ENCODE measurements at places on chromosomes 2 and 18. TPM values are rescaled to one million over a fixed set of nuclear protein-coding genes. Genes with fewer than 3 reads are reported as not detected.

Gene ABHD3
- 21.4 TPM for total RNA-seq

Gene INHBB
- 22.9 TPM for total RNA-seq

Gene PROM2
- 0.19 TPM for total RNA-seq

Gene HIBCH
- total RNA-seq: 14.8 TPM

Gene SNORC
- total RNA-seq: 14.4 TPM

Gene WDFY1
- total RNA-seq: 40.7 TPM

Gene ANKMY1
- 9.7 TPM for total RNA-seq

Gene ACKR3
- 9.4 TPM for total RNA-seq

Gene KLHL14
- total RNA-seq: not detected

Gene IFT172
- 8.0 TPM for total RNA-seq

Gene B3GNT7
- total RNA-seq: 3.0 TPM

Gene KCNF1
- 44.6 TPM for total RNA-seq

Gene IL1B
- 0.13 TPM for total RNA-seq

Gene GPAT2
- not detected for total RNA-seq

Gene PAIP2B
- total RNA-seq: 0.30 TPM

Gene INHA
- 0.36 TPM for total RNA-seq

Gene NT5DC4
- not detected for total RNA-seq

Gene FTCDNL1
- total RNA-seq: 2.9 TPM

Gene SMCHD1
- total RNA-seq: 14.4 TPM

Gene GRHL1
- total RNA-seq: 0.85 TPM

Gene GPR45
- not detected for total RNA-seq

Gene APLF
- total RNA-seq: 0.66 TPM

Gene SERPINB3
- 0.10 TPM for total RNA-seq

Gene ZNF532
- 21.4 TPM for total RNA-seq

Gene ZNF2
- 2.6 TPM for total RNA-seq

Gene CNGA3
- 0.06 TPM for total RNA-seq

Gene GPR155
- 0.26 TPM for total RNA-seq

Gene MYOM1
- total RNA-seq: 0.19 TPM
